ENCODE measurements at places on chromosomes 16 and 17.

DNA sequence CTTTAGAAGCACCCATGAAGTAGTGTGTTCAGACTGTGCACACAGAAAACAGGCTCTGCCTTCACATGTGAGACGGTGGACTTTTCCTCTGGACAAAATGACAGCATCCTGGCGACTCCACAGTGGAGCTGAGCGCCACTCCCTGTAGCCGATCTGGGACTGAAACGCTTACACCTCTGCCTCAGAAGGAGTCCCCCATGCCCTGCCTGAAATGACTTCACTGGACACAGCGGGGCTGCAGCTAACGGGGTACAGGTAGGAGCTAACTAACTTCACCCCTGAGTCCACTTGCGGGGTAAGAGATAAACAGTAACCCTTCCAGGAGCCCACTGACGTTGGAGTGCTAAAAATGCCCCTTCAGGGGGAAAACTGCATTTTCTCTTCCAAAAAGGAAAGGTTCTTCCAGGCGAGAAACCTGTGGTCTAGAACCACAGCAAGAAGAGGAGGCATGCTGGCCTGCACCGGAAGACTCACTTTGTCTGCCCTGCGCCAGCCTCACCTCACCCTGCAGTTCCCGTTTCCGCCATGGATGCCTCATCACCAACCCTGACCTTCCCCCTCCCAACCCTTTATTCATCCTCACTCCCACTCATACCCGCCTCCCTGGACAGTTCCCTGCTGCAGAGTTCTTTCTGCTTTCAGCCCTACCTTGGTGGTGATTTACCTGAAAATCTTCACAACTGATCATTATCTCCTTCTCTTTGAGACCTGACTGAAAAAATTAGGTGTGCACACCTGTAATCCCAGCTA is 19.4 kb upstream of the ENDOV start:
- no peak overlapping the region for H3K4me3 ChIP-seq
- no peak overlapping the region for H3K27ac ChIP-seq
- peaks cover 2% of the 10 kb centered on the region for H3K4me1 ChIP-seq
- peak; percentile 26 for DNase-seq
- H3K36me3 ChIP-seq = peaks cover 26% of the 10 kb centered on the region
- no peaks in the 10 kb centered on the region for H3K27me3 ChIP-seq

GRCh38 chr17:31820691-31821435 is 38.2 kb downstream of the COPRS start:
- no peak overlapping the region for H3K4me3 ChIP-seq
- no peaks in the 10 kb centered on the region for H3K36me3 ChIP-seq
- DNase-seq = no peak
- H3K27me3 ChIP-seq = no peaks in the 10 kb centered on the region
- no peak overlapping the region for H3K27ac ChIP-seq

DNA sequence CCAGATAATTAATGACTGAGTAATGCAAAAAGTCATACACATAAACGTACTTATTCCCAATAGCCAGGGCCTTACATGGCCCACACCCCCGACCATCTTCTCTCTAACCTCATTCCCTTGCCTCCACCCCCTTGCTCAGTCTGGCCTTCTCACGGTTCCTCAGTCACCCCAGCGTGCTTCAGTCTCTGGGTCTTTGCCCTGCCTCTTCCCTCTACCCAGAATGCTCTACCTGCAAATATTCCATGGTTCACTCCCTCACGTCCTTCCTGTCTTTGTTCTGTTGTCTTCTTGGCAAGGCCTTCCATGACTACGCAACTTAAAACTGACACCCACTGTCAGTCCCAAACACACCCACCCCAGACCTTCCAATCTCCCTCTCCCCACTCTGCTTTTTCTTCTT is 468.3 kb downstream of the GRIN2A start:
- H3K27ac ChIP-seq = no peak overlapping the region
- DNase-seq = no peak
- no peaks in the 10 kb centered on the region for H3K4me1 ChIP-seq
- H3K4me3 ChIP-seq = no peak overlapping the region
- no peaks in the 10 kb centered on the region for H3K27me3 ChIP-seq
- no peaks in the 10 kb centered on the region for H3K36me3 ChIP-seq

DNA sequence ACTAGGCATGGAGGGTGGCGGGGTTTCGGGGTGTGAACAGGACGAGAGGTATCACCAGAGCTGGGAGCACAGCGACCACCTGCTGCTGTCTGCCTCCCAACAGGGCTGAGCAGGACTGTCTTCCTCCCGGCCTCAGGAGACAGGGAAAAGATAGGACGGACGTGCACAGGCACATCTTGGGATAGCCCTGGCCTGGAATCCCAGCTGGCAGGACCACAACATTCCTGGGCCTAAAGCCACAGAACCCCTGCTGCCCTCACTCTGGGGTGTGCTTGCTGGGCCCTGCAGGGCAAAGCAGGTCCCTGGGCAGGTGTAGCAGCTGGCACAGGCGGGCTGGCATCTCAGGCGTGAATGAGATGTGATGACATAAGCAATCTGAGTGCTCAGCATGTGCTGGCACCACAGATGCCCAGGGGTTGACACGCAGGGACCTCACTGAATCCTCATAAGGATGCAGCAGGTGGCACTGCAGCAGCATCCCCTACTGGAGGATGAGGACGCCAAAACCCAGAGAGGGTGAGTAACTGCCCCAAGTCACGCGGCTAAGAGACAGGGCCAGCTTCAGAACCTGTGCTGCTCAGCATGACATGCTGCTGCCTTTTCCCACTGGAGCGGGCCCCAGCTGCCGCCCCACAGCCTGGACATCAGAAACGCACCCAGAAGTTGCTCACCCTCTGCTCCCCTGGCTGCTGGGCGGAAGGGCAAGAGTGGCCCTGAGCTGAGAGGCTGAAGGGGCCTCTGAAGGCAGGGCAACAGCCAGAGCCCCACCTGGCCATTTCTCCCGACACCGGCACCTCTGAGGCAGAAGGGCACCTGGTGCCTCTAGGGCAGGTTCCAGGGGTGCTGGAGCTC is 7.1 kb downstream of the CORO7 start:
- peaks cover 28% of the 10 kb centered on the region for H3K4me1 ChIP-seq
- H3K27ac ChIP-seq = no peak overlapping the region
- H3K4me3 ChIP-seq = no peak overlapping the region
- peak; percentile 26 for DNase-seq
- H3K27me3 ChIP-seq = no peaks in the 10 kb centered on the region
- H3K36me3 ChIP-seq = peaks cover 35% of the 10 kb centered on the region

GRCh38 chr17:8413328-8413727 is 15.7 kb upstream of the RNF222 start:
- H3K27me3 ChIP-seq = peaks cover 18% of the 10 kb centered on the region
- no peak overlapping the region for H3K27ac ChIP-seq
- no peak overlapping the region for H3K4me3 ChIP-seq
- peaks cover 22% of the 10 kb centered on the region for H3K4me1 ChIP-seq
- no peaks in the 10 kb centered on the region for H3K36me3 ChIP-seq

GRCh38 chr17:16516594-16517051 is 24.6 kb upstream of the LRRC75A start:
- H3K4me1 ChIP-seq = peaks cover 3% of the 10 kb centered on the region
- peaks cover 25% of the 10 kb centered on the region for H3K27me3 ChIP-seq
- DNase-seq = no peak
- H3K36me3 ChIP-seq = no peaks in the 10 kb centered on the region
- no peak overlapping the region for H3K27ac ChIP-seq

DNA sequence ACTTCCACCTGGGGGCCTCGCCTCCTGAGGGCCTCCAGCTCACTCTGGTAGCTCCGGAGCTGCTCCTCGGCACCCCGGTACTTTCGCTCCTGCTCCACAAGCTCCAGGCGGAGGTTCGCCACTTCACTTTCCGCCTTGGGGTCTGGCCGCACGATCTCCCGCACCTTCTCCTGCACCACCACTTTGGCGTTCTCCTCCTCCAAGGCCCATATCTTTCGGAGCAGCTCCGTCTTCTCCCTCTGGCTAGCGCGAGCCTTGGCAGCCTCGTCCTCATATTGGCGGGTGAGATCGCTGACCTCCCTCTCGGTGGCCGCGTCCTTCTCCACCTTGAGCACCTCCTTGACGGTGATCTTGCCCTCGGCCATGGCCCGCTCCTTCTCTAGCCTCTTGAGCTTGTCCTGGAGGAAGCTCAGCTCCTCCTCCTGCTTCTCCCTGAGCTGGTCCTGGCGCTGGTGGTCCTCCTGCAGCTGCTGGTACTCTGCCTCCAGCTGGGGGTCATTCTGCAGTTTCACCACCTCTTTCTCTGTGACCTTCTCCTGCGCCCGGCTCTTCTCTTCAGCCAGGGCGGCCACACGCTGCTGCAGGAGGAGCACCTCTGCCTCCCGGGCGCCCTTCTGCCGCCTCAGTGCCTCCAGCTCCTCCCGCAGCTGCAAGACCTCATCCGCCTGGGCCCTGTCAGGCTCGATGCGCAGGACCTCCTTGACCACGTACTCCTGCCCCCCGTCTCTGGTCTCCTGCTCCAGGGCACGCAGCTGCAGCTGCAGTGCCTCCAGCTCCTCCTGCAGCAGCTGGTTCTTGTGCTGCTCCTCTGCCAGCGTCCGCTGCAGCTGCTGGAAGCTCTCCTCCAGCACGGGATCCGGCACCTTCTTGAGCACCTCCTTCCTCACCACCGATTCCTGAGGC is 37.9 kb downstream of the UBN1 start:
- DNase-seq = no peak
- H3K36me3 ChIP-seq = peaks cover 35% of the 10 kb centered on the region
- H3K4me3 ChIP-seq = no peak overlapping the region
- H3K4me1 ChIP-seq = no peaks in the 10 kb centered on the region
- H3K27me3 ChIP-seq = no peaks in the 10 kb centered on the region

DNA sequence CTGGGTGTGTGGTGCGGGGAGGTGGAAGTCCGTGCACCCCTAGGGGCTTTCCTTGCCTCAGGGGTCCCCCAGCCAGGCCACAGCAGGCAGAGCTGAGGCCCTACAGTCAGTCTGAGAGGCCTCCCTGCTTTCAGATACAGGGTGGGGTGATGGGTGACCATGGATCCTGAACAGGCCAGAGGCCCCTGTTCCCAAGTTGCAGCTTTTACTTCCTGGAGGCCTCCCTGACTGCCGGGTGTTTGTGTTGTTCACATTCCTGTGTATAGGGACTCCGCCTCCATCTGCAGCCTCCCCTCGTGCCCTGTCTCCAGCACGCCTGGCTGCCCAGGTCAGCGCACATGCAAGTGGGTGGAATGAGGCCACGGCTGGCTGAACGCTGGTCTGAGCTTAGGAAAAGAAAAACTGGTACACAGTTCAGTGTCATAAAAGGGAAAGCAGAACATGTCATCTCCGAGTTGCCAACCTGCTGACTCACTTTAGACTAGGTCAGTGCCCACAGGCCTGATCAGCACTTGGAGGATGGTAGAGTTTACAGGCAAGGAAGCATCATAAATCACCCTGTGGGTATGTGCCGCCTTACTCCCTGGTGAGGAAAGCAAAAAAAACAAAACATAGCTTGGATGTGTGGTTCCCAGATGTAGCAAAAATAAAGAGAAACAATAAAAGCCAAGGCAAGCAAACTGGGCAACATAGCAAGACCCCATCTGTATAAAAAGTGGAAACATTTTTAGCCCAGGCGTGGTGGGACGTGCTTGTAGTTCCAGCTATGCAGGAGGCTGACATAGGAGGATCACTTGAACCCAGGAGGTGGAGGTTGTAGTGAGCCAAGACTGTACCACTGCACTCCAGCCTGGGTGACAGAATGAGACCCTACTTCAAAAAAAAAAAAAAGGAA is 6.2 kb upstream of the SLC7A6 start:
- no peaks in the 10 kb centered on the region for H3K27me3 ChIP-seq
- H3K4me3 ChIP-seq = no peak overlapping the region

DNA sequence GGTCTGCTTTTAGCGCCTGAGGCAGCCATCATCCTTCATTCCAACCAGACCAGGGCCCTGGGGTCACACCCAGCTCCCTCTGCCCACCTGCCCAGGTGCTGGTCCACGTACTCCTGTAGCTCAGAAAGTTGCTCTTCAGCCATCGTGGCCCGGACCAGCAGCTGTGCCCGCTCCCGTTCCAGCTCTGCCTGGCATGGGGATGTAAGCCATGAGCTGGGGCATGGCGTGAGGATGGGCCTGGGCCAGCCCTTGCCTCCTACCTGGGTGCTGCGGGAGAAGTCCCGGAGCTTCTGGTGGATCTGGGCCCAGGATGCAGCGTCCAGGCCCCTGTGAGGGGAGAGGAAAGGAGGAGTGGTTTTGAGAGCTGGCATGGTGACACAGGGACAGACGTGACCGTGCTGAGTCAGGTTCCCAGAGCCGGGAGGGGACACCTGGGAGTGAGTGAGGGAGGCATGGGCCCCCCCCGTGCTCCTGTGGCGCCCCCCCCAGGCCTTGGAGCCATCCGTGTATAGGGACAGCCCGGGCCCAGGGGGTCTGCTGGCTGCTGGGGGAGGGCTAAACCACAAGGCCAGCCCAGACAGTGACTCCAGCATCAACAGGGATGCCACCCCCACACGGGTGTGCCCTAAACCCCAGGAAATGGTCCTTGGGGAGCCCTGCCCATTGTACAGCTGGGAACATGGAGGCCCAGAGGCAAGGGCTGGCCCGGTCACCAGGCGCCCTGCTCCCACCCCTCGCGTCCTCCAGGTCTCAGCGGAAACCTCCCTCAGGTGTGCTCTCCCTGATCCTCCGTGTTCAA is 2.1 kb downstream of the ANTKMT start:
- H3K4me1 ChIP-seq = peaks cover 14% of the 10 kb centered on the region
- no peak for DNase-seq
- H3K36me3 ChIP-seq = no peaks in the 10 kb centered on the region
- H3K27ac ChIP-seq = no peak overlapping the region

- H3K27ac ChIP-seq = no peak overlapping the region
- H3K4me3 ChIP-seq = no peak overlapping the region
- no peaks in the 10 kb centered on the region for H3K36me3 ChIP-seq
- no peak for DNase-seq
- peaks cover 2% of the 10 kb centered on the region for H3K4me1 ChIP-seq
- H3K27me3 ChIP-seq = peaks cover 3% of the 10 kb centered on the region
Observed at GRCh38 chr16:783404-784161, 4.6 kb downstream of the RPUSD1 start.

- H3K27ac ChIP-seq = peak overlapping the region; percentile 97
- peak overlapping the region; percentile 93 for H3K4me3 ChIP-seq
Observed at GRCh38 chr16:29808219-29808900, 2.0 kb downstream of the MAZ start.

- no peaks in the 10 kb centered on the region for H3K4me1 ChIP-seq
- H3K27ac ChIP-seq = no peak overlapping the region
- DNase-seq = no peak
- H3K27me3 ChIP-seq = no peaks in the 10 kb centered on the region
- H3K36me3 ChIP-seq = peaks cover 25% of the 10 kb centered on the region
Observed at GRCh38 chr17:37110746-37111145, 162.0 kb downstream of the AATF start.

GRCh38 chr16:57273359-57273758 is 11.1 kb downstream of the PLLP start:
- no peak overlapping the region for H3K4me3 ChIP-seq
- peaks cover 23% of the 10 kb centered on the region for H3K4me1 ChIP-seq
- H3K27ac ChIP-seq = no peak overlapping the region
- H3K27me3 ChIP-seq = no peaks in the 10 kb centered on the region
